ENCODE measurements at places on chromosomes 11 and 22. TPM values are rescaled to one million over a fixed set of nuclear protein-coding genes. Genes with fewer than 3 reads are reported as not detected.

MYBPC3 gene
- total RNA-seq: 0.06 TPM

CLMP gene
- 5.7 TPM for total RNA-seq

DNA sequence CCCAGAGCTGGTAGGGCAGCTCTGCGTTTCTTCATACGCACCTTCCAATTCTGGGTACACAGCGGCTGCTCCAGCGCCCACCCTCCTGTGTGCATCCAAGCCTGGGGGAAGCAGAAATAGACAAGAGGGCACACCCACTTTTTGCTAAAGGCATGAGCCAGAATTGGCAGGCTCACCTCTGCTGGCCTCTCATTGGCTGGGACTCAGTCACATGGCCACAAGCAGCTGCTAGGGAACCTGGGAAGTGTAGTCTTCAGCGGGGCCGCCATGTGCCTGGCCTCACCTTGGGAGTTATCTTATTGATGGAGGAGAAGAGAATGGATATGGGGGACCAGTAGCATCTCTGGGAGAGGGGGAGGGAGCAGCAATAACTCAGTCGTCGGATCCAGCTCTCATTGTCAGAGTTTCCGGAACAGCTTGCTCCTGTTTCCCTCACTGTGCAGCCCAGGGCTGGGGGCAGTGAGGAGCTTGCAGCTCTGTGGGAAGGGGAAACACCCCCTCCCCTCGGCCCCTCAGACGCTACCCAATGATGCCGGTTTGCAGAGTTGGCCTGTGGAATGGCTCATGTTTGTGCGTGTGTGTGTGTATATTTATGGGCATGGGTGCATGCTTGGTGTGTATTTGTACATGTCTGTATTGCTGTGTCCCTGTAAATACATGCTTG lies 11.8 kb upstream of the MIEF1 start:
- peak; percentile 89 for DNase-seq

GRCh38 chr11:5174934-5175333 lies 20.4 kb upstream of the OR52A1 start:
- no peak for DNase-seq

DNA sequence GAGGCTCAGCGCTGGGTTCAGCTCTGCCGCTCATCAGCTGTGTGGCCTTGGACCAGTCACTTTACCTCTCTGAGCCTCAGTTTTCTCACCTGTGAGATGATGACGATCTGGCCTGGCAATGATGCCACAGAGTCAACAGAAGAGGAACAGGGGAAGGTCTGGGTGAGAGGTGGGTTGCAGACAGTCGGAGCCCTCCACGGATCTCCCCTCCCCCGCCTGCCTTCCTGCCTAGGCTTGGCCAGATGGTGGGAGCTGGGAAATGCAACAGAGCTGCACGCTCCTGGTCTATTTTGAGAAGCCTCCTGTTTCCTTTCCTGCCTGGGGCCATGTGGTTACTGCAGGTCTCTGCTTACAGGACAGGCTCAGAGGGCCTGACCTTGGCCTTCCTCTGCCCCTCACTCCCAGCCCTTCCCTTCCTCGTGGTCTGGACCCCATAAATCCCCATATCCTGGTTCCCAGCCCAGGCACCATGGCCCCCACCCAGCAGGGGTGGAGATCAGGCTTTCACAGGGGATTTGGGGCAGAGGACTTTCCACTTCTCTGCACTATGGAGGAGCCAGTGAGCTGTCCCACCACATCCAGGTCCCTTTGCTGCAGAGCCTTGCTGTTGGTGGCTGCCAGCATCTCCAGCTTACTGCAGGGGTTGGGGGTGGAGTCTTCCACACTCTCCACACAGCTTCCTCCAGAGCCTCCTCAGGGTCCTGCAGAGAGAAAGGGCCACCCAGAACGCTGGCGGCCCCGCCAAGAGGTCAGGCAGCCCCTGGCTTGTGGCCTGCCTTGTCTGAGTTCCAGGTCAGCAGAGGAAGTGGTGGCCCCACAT lies 46.9 kb downstream of the C11orf96 start:
- no peak for DNase-seq
